ENCODE measurements at places on chromosomes 1 and 21.

DNA sequence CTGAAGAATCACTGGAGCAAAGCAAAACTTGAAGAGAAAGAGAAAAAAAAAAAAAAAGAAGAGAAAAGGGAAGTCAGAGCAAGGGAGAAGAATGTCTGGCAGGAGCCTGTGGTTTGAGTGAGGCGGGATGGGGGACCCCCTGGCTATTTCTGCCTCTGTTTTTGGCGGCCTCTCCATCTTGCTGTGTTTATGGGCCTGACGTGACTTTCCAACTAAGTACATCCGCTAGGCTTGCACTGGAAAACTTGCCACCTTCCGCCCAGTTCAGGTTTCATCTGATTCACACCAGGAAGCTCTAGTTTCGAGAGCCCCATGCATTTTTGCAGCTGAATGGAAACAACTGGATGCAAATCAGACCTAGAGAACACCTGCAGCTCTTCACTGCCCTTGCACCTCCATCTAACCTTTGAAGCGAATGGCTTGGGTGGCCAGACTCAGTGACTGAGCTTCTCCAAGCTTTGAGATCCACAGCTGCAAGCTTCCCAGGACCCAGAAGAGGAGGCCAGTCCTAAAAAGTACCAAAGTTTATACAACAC is 28.0 kb downstream of the TBX15 start:
- no peak for DNase-seq

GRCh38 chr1:112026016-112026415 is 36.5 kb upstream of the KCND3 start:
- DNase-seq: no peak

DNA sequence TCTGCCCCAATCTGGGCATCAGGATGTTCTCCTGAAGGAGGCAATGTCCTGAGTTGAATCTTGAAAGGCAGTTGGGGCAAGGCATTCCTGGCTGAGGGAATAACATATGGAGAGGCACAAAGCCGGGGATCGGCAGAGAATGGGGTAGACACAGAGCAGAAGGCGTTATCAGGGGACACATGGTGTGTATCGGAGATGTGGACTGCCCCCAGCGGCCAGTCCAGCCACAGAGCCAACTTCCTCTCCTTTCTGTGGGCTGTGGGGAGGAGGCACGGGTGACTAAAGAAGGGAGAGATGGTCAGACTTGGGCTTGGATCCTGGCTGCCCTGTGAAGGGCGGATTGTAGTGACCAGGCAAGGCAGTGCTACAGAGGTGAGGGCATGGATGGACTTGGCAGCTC is 32.1 kb downstream of the FOXD2 start:
- DNase-seq: peak; percentile 33

DNA sequence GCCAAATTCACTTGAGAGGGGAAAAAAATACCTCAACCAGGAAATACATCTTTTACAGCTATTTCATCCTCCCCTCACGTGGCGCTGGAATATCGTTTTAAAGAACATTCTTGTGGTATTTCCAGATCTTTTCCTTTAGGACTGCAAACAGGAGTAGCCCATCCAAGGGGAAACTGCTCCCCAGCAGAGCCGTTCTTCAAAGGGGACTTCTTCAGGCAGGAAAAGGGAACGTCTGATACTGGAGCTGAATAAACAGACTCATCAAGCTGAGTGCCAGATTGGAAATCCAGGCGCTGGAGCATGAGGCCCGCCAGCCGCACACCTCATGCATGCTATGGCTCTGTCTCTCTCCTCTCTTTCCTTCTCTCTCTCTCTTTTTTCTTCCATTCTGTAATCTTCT is 34.0 kb upstream of the PROX1 start:
- DNase-seq: no peak

All from WERI-Rb-1 (cell line).